Stimulated activated CD8-positive, alpha-beta memory T cell treated with anti-CD3 and anti-CD28 coated beads, Interleukin-4, amount 100 ng/mL, for 1 hour (primary cell): ENCODE measurements at places on chromosomes 5 and 9.

- no peak for DNase-seq
Measured at GRCh38 chr9:94806307-94806893, 79.9 kb downstream of the AOPEP start.

- DNase-seq = no peak
Measured at GRCh38 chr5:64566310-64566916, 60.6 kb downstream of the RGS7BP start.

DNA sequence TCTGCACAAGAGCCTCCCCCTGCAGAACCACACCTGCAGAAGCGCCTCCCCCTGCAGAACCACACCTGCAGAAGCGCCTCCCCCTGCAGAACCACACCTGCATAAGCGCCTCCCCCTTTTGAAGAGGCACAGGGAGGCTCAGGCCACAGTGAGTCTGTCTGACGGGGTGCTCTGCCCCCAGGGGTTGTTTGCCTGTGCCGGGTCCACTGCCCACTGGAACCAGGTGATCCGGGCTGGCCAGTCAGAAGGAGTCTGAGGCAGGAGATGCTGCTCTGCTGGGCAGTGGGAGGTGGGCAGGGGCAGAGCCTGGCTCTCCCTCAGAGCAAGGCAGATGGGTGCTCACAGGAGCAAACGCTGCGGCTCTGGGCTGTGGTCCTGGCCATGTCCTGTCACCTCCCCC lies 60.8 kb upstream of the RNU6ATAC start:
- no peak for DNase-seq

GRCh38 chr5:149849966-149850910 lies 94.4 kb downstream of the PDE6A start:
- no peak for DNase-seq

DNA sequence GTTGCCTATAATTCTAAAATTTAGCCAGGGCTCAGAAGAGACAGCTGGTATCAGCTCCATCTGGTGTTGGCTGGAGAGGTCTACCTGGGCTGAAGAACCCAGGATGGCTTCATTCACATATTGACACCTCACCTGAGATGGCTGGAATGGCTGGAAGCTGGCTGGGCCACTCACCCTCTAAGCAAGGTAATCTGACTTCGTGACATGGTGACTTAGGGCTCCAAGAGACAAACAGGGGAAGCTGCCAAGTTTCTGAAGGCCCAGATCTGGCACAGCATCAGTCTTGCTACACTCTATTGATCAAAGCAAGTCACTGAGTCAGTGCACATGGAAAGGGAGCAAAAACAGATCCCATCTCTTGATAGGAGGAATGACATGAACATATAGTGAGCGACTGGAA lies 102.3 kb downstream of the EPB41L4A start:
- DNase-seq = no peak

- DNase-seq = no peak
Measured at GRCh38 chr9:82247318-82247717, 258.7 kb downstream of the SPATA31D1 start.

DNA sequence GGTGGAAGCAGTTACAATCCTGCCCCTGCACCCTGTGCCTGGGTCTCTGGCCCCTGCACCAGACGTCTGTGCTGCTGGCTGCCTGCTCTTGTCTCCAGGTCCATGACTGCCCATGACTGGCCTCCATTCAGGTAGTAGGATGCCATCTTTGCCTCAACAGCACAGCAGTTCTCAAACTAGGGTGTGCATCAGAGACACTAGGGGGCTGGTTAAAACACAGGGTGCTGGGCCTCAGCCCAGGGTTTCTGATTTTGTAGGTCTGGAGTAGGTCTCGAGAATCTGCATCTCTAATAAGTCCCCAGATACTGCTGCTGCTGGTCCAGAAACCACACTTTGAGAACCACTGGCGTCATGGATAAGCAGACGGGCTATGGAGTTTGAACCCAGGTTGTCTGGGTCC lies 24.0 kb downstream of the COL15A1 start:
- no peak for DNase-seq

DNA sequence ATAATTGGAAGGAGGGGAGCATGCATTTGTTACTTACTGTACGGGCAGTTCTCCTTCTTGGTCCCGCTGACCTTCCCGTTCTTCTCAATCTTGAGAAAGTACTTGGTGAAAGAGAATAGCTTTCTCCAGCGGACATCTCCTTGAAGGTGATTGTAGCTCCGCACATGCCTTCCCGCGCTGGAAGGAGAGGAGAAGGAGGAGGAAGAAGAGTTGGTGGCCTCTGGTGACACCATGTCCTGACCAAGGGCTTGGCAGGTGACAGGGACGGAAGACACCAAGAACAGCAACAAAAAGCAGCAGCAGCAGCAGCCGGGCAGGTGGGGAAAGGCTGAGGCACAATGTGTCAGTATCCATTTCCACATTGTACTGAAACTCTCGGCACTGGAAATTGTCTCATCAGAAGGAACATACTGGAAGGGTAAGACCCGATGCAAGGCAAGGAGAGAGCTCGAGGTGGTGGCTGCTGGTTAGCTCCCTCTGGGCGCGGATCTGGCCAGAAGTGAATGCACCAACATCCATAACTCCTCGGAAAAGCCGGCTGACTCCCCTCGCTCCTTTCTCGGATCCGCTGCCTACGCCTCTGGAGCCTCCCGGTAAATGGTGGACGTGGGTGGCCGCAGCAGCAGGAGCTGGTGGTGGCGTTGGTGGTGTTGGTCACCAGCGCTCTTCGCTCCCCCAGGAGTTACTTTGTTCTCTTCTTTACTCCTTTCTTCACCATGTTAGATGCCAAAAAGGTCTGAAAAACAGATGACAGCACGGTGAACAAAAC lies 715 bp downstream of the FGF10 start:
- DNase-seq = no peak

- DNase-seq = no peak
Measured at GRCh38 chr5:179879003-179879689, 20.5 kb upstream of the MRNIP start.

GRCh38 chr5:180596115-180596667 lies 4.9 kb upstream of the SCGB3A1 start:
- DNase-seq = no peak

DNA sequence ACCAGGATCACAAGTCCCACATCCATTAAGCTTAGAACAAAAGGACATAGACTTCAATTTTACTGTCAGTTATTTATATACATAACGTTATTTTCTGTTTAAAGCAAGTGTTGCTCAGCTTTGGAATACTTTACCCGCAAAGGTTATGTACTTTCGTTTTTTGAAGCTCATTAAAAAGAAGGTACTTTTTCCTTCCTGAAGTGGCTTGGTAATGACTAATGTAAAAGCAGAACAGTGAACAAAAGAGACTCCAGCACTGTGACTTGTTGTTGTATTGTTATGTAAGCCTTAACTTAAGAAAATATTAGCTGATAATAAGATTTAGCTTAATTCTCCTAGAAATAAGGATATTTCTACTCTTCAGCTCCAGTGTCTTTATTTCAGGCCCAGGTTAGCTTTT lies 97.3 kb upstream of the SLCO6A1 start:
- no peak for DNase-seq

DNA sequence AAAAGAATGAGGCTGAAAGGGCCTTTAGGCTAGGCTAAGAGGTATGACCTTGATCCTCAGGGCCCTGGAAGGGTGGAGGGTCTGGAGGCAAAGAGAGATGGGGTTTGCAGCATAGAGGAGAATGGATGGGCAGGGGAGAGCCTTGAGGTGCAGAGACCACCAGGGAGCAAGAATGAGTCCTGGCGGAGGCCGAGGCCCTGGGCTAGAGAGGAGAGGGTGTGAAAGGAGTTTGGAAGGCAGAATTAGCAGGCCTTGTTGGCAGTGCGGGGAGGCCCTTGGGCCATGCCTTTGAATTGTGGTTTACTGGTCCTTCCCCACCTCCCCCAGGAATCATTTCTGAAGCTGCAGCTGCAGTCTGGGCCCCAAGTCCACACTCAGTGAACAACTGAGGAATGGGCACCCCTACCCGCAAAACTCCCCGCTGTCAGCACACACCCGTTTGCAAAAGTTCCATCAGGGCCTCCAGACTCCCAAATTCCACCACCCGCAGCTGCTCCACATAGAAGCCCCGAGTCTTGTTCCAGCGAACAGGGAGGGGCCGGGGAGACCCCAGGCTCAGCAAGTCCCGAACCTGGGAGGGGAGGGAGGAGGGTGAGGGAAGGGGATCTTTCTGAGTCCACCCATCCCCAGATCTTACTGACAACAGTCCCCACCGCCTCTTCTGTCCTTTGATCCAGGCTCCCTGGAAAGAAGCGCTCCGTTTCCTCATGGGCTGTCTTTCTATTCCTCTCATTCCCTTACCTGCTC lies 2.1 kb downstream of the KIF12 start:
- DNase-seq = no peak

DNA sequence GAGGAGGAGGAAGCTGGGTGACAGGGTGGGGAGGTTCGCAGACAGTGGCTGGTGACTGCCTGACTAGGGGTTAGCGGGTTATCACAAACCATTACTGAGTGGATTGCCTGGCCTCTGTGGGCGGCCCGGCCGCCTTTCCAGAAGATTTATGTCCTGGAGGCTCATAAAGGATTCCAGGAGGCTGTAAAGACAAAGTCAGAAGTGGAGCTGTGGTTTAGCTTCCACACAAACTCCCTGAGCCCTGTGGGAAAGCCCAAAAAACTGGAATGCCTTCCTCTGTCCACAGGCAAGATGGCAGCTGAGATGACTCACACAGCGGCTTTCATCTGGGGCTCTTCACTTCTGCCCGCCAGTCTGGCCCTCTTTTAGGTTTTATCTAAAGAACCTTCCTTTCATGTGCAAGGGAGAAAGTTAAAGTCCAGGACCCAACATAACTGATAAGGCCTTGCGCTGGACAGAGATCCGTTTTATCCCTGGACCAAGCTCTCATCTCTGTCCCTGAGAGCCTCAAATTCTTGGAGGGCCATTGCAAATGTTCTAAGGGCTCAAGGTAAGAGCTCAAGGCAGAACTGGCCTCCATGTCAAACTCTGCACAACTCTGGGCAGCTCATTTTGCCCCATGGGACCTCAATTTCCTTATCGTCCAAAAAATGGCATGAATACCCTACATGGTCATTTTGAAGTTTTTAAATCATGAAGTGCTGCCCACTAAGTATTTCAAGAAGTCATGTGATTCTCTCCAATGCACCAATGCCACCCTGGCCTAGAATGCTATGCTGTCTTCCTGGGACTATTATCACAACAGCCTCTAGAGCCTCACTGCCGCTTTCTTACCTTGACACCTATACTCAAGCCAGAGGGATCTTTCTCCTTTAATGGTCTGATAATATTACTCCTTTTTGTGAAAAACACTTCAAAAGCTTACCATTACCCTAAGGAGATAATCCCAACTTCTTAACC lies 249.4 kb upstream of the TRIM32 start:
- no peak for DNase-seq

DNA sequence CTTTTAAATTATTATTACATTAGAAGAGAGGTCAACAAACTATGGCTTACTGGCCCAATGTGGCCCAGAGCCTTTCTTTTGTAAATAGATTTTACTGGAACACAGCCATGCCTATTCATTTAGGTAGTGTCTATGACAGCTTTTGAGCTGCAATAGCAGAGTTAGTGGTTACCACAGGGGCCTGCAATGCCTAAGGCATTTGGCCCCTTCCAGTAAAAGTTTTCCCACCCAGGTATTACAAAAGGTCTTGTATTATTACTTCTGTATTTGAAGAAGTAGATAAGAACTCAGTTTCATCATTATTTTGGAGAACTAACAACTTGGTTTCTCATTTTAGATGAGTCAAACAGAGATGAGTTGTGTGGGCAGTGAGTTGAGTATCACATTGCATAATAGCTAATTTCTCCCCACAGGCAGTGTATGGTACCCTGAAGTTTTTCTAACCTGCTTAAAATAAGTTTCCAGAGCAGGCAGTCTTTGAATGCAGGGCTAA lies 9.5 kb downstream of the MTRR start:
- no peak for DNase-seq

DNA sequence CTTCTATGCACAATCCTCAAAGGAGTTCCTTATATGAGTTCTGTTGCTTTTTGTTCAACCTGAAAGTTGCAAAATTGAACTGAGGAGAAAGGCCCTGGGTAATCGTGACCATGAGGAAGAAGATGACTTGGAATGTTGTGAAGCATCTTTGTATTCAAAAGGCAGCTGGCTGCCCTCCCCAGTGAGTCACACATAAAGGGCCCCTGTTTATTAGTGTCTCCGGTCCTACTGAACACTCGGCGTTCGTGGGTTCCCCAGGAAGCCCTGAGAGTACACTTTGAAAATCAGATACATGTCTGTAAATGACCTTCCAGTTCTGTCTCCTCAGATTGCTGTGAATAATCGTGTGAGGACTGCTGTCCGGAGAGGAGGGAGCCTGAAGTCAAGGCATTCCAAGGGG lies 73.6 kb downstream of the C9orf153 start:
- DNase-seq = no peak

GRCh38 chr5:62650197-62650596 lies 71.6 kb downstream of the LRRC70 start:
- no peak for DNase-seq
